ENCODE measurements at places on chromosomes 1 and 21.

DNA sequence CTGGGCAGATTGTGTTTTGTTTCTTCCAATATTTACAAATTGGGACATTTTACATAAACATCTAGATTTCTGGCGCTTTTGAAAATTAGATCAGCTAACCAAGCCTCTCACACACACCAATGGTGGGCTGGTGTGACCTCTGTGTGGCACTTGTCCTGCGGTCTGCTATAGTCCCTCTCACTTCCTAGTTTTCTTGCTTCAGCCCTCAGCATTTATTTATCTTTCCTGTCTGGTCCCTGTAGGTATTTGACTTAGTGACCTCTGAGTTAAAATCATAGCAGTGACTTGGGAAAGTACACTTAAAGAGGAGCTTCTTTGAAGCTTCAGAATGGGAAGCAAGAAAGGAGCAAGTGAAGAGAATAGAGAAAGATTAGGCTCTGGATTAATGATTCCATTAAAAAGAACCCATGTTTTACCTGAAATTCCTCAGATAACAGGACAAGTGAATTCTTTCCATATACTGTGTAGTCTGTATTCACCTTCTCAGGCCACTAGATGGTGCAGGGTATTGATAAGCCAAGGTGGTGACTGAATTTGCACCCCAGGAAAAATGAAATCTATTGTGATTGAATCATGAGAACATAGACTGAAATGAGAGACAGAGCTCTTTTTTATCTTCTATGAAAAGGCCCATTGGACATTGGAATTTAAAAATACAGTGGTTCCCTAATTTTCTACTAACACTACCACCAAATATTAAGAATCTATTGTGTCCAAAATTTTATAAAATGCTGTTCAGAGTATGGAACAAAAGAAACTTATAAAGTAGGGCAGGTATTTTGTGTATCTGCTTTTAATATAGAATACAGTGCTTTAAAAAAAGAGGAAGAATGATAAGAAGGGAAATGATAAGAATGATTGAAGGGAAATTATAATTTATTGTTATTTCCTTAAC, 7.1 kb upstream of the DIPK1A start:
- DNase-seq, result no peak

DNA sequence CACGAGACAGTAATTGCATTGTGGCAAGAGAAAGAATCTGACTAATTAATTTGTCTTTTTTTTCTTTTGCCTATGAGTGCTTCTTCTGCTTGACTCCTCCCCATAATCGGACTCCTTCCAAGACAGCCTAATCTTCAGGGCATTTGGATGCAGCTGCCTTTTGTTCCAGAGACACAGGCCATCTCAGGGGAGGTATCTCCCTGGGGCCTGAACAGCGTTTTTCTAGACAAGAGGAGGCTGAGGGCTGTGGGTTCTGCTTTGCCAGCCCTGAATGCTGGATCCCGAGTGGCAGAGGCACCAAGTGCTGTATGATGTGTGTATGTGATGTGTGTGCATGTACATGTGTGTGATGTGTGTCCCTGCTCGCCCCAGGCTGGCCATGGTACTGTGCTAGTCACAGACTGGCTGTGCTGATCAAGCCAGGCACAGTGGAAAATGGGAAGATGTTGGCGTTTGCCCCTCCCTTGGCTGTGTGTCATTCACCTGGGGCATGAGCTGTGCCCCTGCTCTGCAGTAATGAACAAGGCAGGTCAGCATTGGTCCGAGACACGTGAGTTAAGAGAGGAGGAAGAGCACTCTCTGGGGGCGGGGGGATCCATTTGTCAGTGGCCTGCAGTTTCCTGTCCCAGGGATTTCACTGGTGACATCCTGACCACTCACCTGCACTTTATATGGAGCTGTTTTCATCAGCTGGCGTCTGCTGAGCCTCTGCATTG, 77.2 kb downstream of the ADARB1 start:
- DNase-seq, result no peak

GRCh38 chr21:45436351-45437065, 31.5 kb downstream of the COL18A1 start:
- DNase-seq, result no peak

- DNase-seq, result no peak
These were observed 24.1 kb upstream of the TRAPPC10 start for GRCh38 chr21:43988016-43988415.

- peak; percentile 88 for DNase-seq
These were observed 97.8 kb upstream of the ZC3H11B start for GRCh38 chr1:219710529-219711194.

DNA sequence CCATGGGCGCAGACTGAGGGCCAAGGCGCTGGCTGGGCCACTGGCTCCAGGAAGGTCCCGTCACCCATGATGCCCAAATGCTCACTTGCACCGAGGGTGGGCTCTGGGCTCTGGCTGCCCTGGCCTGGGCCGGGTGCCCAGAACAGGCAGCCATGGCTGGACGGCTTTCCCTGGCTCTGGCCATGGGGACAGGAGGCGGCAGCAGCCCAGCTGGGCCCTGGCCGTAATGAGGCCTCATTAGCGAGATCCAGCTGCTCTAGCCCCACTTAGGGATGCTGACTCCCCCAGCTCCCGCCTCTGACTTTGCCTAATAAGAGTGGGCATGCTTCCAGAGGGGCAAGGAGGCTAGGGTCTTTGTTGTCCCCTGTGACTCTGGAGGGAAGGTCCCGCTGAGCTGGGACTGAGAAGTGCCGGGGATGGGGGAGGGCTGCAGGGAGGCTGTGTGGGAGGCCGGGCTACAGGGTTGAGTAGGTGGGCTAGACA, 11.8 kb downstream of the SLC6A9 start:
- no peak for DNase-seq

DNA sequence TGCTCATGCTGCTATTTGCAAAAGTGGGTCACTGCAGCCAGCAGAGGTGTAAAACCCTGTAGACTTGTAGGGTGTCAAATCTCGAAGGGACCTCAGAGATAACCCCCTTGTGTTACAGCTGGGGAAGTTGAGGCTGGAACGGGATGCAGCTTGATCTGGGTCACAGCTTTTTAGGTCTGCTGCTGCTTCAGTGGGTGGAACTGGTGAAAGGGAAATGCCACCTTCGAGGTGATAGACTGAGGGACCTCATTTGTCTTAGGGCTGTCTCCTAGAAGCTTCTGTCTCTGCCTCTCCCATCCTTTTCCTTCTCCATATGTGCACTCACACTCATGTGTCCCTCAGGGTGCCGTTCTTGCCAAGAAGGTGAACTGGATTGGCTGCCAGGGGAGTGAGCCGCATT, 35.4 kb downstream of the QSOX1 start:
- no peak for DNase-seq

GRCh38 chr1:207004931-207005830, 27.4 kb downstream of the C1orf116 start:
- DNase-seq, result no peak

GRCh38 chr1:208174731-208175507, 69.3 kb downstream of the PLXNA2 start:
- DNase-seq, result no peak

DNA sequence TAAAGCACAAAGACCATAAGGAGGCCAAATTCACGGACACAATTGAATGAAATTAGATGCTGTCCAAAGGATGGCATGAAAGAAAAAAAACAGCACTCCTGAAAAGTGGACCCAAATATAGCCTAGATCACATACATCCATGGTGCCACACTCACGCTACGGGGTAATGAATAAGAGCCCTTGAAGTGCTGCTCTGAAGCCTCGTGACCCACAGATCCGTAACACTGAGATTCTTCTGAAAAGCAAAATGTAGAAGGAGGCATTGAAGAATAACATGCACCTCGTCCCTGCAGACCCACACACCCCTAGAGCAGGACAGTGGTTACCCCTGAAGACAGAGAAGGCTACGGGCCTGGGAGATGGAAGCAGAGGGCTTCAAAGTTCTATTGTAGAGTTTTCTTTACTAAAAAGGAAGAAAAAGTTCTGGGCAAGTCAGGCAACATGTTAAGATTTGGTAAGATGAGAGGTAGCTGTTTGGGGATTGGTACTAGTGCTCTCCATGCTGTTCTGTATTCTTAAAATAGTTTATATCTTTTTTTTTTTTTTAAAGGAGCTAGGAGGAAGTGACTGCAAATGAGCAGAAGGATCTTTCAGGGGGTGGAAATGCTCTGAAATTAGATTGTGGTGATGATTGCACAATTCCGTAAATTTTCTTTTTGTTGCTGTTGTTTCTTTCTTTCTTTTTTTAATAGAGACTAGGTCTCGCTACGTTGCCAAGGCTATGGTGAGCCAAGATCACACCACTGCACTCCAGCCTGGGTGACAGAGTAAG, 4.1 kb upstream of the ITGB2 start:
- no peak for DNase-seq

All from HS-27A (cell line).